ENCODE measurements at places on chromosomes 2 and 18.

GRCh38 chr2:65934992-65935629 is 499.8 kb upstream of the MEIS1 start:
- DNase-seq: no peak

DNA sequence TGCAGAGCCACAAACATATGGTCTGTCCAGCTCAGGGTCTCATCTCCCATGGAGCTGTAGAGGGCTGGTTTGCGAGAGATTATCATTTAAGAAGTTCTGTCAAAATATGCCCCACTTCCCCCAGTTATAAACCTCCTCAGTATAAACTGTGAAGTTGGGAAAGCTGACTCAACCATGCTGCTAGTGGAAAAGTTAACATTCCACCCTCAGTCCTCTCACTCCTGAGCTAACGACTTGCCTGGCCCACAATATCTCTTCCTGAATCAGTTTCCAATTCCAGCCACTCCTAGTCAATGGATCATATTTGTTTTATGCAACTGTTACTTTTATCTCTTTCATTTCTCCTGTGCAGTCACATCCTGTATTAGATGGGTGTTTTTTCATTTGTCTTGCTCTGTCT is 326.2 kb downstream of the SETBP1 start:
- no peak for DNase-seq

GRCh38 chr2:127719301-127720218 is 18.3 kb downstream of the SFT2D3 start:
- no peak for DNase-seq

DNA sequence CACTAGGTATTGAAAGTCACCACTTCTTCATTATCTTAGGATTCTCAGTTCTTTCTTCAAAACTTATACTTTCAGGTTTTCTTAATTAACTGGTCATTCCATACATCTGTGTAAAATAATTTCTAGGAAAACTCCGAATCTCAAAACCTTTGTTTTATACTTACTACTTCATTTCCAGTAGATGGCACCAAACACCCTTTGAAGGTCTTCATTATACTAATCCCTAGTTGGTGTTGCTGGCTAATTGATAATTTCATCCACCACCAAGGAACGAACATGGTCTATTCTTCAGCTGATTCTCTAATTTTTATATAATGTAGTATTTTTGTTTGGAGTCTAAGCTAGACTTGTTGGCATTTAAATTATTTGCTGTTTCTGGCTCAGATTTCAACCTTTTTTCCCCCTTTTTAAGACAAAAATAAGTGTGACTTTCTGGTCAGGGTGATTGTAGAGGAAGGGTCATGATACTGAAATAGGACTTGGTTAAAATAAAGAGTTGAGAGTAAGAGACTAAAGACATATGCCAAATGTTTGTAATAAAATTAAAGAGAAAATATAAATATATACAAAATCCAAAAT is 2.8 kb upstream of the MXD1 start:
- DNase-seq: no peak

DNA sequence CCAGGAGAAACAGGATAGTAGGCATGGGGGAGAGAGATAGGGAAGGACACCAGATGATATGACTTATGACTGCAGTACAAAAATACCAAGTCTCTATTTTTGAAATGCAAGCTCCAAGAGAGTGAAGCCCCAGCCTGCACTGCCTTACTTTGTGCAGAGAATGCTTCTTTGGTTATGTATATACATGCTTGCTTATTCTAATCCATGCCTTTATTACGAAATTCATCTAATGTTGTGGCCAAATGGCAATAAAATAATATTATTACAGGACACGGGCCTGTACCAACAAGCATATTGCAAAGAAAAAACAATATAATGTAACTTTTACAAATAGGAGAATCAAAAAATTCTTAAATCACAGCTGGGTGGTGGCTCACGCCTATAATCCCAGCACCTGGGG is 110.8 kb downstream of the BCL11A start:
- DNase-seq: no peak

DNA sequence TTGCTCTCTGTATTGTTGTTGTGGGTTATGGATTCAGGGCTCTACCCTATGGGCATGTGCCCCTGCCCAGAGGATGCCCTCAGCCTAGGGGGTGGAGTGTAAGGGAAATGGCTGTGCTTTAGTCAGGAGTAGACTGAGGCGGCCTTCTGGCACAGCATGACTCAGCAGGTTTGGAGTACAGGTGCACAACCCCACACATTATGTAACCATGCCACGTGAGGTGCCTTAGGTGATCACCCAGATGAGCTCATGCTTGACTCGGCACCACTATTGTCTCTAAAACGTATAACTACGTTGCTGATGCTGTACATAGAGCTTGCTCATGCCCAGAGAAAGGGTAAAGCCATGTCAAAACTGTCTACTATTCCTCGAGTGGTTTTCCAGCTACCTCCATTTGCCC is 48.3 kb upstream of the ZC3H15 start:
- no peak for DNase-seq

- no peak for DNase-seq
Observed at GRCh38 chr18:26457611-26458353, 90.6 kb downstream of the KCTD1 start.

DNA sequence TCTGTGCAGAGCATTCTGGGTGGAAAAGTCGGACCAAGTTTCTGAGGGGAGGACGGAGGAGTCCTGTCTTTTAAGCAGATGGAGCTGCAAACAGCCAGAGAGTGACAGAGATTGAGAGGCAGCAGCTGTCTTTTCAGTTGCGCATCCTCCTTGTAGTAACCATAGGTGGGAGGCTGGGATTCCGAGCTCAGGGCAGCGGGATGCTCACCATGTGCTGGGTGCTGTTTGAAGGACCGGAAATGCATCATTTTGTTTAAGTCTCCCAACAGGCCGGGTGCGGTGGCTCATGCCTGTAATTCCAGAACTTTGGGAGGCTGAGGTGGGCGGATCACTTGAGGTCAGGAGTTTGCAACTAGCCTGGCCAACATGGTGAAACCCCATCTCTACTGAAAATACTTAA is 93.4 kb downstream of the AGAP1 start:
- no peak for DNase-seq

GRCh38 chr2:20018601-20019152 is 6.2 kb upstream of the MATN3 start:
- no peak for DNase-seq

- no peak for DNase-seq
Observed at GRCh38 chr18:371609-371982, 103.7 kb upstream of the THOC1 start.

- no peak for DNase-seq
Observed at GRCh38 chr2:120020554-120020953, 7.7 kb downstream of the EPB41L5 start.

- no peak for DNase-seq
Observed at GRCh38 chr2:99652862-99653261, 163.0 kb upstream of the REV1 start.

DNA sequence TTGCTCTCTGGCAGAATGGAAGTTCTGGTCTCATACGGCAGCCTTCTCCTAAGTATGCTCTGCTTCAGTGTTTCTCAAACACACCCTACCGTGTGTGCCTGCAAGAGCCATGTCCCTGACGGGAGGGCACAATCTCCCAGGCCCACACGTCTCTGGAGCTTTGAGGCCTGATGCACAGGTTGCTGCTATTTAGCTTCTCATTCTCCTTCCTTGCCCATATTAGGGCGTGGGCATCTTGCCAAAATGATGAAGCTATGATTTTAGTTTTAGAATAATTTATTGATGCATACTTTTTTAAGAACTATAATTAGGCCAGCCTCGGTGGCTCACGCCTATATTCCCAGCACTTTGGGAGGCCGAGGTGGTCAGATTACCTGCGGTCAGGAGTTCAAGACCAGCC is 107.9 kb downstream of the RNF144A start:
- DNase-seq: no peak

DNA sequence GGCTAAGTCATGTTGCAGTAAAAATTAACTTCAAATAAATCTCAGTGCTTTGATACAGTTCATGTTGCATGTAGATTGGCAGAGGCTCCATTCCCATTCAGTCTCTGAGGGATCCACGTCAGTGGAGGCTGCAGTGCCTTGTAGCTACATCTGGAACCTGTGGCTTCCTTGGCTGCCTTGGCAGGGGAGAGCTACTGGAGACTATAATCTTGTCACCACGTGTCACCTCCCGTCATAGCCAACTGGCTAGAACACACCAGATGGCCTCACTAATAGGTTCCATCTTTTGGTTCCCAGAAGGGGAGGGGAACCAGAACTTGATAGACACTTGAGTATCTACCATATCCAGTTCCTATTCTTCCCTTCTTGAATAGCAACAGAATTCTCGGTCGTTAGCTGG is 28.4 kb downstream of the E2F6 start:
- no peak for DNase-seq

GRCh38 chr2:180849851-180850250 is 130.6 kb upstream of the UBE2E3 start:
- DNase-seq: no peak

DNA sequence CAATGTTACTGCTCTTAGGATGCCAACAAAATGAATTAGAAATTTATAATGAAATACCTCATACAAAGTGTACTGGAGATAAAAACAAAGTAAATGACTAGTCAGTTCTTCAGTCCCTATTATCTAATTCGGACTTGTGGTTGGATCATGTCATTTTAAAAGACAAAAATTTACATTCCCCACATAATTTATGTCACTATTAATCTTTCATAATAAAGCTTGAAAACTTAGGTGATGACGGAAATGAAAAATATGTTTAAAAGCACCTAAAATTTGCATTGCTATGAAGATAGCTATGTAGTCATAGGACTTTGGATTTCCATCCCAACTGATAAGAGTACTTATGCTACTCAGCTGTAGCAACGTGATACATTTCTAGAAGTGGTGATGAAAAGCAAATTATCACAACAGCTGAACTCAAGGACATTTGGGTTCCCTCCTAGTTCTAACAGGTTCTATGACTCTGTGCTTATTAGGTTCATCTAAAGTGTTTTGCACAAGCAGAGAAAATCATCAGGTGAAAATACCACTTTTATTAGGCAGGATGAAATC is 58.4 kb downstream of the LRPPRC start:
- DNase-seq: no peak

GRCh38 chr2:46335391-46336282 is 38.4 kb downstream of the EPAS1 start:
- no peak for DNase-seq

- DNase-seq: no peak
Observed at GRCh38 chr2:173130496-173131465, 55.1 kb downstream of the MAP3K20 start.

DNA sequence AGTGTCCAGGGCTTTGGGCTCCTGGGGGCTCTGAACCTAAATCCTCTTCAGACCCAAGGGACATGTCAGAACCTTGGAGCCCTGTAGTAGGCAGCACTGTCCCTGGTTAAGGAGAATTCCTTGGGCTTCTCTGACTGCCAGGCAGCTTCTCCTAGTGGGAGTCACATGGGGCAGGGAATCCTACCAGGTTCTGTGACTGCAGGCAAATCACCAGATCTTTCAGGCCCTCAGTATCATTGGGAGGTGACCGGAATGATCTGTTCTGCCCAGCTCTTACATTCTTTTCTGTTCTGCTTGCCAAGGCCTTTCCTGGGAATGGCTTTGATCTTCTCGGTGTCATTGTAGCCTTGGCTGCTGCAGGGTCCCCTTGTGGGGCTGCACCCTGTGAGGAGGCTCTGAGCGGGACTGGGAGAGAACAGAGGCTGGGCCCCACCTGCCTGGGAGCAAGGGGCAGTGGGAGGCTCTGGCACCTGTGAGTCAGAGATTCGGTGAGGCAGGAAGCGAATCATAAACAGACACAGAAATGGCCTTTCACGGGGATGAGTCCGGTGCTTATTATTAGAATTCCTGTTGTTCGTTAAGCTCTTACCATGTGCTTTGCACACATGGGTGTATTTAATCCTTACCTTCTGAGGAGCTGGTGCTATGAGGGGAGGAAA is 14.1 kb downstream of the CEP68 start:
- no peak for DNase-seq

- no peak for DNase-seq
Observed at GRCh38 chr2:11676640-11677039, 6.6 kb upstream of the NTSR2 start.
